ENCODE measurements at places on chromosomes 5 and 9. TPM values are rescaled to one million over a fixed set of nuclear protein-coding genes. Genes with fewer than 3 reads are reported as not detected.

GRCh38 chr5:76372323-76373054 is 30.6 kb upstream of the IQGAP2 start:
- no peak for DNase-seq

DNA sequence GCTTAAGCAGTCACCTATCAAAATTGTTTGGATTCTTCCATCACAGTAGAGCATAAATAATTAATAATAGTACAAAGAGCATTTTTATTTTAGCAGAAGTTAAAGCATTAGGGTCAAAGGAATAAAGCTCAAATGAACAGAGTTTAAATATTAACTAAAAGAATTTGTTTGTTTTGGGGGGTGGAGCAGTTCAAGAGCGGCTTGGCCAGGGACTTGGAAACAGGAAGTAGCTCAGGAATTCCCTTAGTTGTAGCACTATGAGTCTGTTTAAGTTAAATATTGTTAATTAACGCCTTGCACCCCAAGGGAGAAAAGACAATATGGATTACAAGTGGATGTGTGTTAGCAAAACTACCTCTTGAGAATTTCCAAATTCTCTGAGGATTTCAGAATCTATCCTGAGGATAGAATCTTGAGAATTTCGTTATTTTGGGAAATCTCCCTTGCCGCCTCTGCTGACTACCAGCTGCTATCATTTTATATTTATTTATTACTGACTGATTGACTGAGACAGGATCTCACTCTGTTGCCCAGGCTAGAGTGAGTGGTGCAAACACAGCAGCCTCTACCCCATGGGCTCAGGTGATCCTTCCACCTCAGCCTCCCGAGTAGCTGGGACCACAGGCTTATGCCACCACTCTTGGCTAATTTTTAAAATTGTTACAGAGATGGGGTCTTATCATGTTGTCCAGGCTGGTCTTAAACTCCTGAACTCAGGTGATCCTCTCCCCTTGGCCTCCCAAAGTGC is 96.7 kb upstream of the CHD1 start:
- no peak for DNase-seq

The IL33 gene
- polyA plus RNA-seq, result 7.3 TPM

The POLE3 gene
- polyA plus RNA-seq, result 61.5 TPM

DNA sequence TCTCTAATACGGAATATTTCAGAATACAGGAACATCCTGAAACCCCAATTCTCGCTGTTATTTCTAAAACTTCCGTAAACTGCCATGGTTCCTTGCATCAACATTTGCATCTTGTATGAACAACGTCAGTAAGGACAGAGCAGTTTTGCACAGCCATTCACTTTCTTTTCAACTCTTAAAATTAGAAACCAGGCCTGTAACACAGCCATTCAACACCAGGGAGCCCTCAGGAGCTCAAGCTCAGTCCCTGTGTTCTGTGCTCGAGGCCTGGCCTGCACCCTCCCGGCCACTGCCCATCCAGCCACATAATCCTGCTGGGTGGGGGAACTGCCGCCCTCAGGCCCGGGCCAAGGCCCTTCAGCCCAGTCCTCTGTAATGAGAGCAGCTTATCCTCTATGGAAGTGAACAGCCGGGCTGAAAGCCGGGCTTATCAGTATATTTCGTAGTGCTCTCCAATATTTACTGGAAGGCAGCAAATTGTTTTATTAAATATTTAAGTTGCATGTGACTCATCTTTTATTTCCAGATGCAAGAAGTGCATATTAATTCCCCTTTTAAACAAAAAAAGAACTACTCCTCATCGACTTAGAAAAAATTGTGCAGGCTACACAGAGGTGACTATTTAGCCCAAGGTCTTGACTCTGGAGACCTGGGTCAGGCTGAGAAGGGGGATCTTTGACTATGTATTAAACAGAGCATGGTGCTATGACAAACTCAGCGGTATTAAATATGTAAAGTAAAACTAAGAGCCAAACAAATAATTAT is 33.2 kb upstream of the SLC6A3 start:
- no peak for DNase-seq

- no peak for DNase-seq
Measured at GRCh38 chr5:109374625-109375024, 35.1 kb downstream of the PJA2 start.
